G401 (cell line): ENCODE measurements at places on chromosomes 4 and X. TPM values are rescaled to one million over a fixed set of nuclear protein-coding genes. Genes with fewer than 3 reads are reported as not detected.

Gene MAGEA2B
- total RNA-seq = not detected in 2 replicates

Gene HMX1
- total RNA-seq = 0.80 TPM in 1 of 2 replicates, not detected in the other

Gene SH3RF1
- total RNA-seq = not detected in 2 replicates

Gene CT45A10
- total RNA-seq = not detected in 2 replicates

Gene ARHGAP10
- total RNA-seq = 3.7 and 7.6 TPM in 2 replicates

Gene CCDC160
- total RNA-seq = 14.5 and 19.8 TPM in 2 replicates

Gene TMEM31
- total RNA-seq = not detected in 2 replicates

Gene SCML2
- total RNA-seq = 6.2 and 9.3 TPM in 2 replicates

Gene LANCL3
- total RNA-seq = not detected in 2 replicates

Gene PLAC8
- total RNA-seq = 74.0 and 106 TPM in 2 replicates

Gene CXCL9
- not detected in 2 replicates for total RNA-seq

Gene P2RY8
- total RNA-seq = under 0.01 TPM in 1 of 2 replicates, not detected in the other

DNA sequence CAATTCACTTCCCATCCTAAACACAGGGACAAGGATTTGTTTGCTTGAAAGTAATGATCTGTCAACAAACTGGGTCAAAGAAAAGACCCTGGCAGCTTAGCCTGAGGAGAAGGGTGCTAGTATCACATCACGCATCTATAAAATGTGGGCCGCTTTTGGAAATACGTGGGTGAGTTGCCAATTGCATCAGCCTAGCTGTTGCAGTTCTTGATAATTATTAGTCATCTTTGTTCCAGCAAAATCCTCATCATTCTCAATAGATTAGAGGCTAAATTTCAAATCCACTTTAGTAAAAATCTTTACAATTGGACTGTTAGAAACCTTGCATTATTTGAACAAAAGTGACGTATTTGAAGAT, 33.6 kb upstream of the TAPT1 start:
- no peak for DNase-seq

DNA sequence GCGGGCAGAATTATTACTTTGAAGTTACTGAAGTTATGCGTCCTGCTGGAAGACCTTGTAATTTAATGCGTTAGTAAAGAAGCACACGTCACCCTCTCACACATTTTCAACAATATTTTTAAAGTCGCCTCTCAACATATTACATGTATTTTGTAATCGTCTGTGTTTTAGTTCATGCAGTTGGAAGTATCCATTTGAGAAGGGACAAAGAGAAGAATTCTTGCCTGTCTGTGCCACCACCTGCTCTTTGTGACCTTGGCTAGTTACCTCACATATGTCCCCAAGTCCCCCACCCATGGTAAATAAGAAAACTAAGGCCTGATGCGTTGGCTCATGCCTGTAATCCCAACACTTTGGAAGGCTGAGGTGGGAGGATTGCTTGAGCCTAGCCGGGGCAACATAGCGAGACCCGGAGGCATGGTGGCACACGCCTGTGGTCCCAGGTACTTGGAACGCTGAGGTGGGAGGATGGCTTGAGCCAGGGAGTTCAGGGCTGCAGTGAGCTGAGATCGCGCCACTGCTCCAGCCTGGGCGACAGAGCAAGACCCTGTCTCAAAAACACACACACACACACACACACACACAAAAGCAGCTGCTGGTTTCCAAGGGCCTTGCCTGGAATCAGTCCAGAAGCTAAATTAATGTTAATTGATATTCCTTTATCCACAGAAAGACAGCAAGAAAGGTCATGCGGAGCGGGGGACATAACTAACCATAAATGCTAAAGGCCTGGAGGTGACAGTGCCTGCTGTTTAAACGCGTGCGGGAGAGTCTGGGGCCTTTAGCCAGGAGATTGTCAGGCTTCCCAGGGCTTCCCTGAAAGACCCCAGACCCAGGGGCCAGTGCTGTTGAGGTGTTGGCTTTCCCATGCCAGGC, 811 bp downstream of the TMEM187 start:
- no peak for DNase-seq

GRCh38 chr4:160848901-160849760, 1314.7 kb downstream of the FSTL5 start:
- DNase-seq = no peak

DNA sequence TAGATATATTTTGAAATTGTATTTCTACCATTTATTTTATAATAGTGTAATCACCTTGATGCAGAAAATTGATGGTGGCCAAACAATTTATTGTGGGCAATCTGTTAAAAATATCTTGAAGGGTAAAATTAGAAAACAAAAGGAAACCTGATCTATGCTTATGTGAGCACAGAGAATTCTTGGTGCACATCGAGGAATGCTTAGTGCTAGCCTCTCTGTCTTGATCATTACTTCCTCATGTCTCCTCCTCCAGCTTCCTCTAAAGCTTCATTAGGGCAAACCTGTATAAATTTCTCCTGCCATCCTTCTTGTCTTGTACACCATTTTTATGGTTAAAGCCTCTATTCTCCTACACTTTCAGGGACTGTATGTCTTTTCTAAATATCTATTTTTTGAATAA, 725.8 kb downstream of the RAPGEF2 start:
- no peak for DNase-seq

- no peak for DNase-seq
Observed at GRCh38 chr4:122167369-122167768, 15.2 kb downstream of the BLTP1 start.

GRCh38 chrX:37509349-37509748, 62.1 kb upstream of the LANCL3 start:
- peak; percentile 9 for DNase-seq

DNA sequence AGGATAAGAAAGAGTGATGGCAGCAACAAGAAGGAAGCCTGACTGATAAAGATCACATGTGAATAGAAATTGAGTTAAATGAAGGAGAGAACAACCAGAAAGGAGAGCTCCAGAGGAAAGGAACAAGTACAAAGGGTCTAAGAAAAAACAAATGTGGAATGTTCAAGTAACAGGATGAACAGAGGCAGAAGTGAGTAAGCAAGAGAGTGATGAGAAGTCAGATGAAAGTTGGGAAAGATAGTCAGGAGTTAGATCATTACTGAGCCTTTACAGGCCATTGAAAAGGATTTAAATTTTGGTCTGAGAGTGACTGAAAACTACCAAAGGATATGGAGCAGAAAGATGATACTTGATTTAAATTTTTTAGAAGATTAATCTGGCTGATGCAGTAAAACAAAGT, 38.1 kb downstream of the NFXL1 start:
- no peak for DNase-seq

DNA sequence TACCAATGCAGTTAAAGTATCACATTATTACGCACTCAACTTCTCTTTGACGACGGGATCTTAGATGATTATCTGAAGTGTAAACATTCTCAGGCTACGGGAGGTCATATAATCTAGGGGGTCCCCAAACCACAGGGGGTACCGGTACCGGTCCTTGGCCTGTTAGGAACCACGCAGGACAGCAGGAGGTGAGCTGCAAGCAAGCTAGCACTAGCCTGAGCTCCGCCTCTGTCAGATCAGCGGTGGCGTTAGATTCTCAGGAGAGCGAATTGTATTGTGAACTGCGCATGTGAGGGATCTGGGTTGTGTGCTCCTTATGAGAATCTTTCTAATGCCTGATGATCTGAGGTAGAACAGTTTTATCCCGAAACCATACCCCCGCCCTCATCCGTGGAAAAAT, 20.6 kb upstream of the PRR27 start:
- no peak for DNase-seq

GRCh38 chrX:20066968-20067708, 49.6 kb downstream of the MAP7D2 start:
- DNase-seq = peak; percentile 53

- no peak for DNase-seq
Observed at GRCh38 chrX:65643531-65644052, 23.9 kb upstream of the MSN start.

GRCh38 chr4:96073461-96073860, 233.6 kb downstream of the PDHA2 start:
- DNase-seq = no peak

GRCh38 chr4:152352215-152352614, 183.7 kb downstream of the FBXW7 start:
- no peak for DNase-seq

DNA sequence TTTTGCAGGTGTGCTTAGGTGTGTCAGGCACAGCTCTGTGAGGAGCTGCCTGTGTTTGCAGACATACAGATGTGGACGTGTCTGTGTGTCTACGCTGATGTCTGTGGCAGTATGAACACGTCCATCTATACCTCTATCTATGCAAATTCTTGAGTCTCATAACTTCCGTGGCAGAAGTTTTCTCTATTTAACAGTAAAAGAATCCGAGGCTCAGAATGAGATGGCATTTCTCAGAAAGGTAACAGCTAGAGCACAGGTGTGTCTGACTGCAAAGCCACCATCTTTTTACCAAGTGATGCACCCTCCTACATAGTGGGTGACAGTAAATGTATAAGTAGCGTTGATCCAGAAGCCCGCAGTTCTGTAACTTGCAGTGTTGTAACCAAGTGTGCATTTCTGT, 39.9 kb upstream of the CYP4V2 start:
- no peak for DNase-seq

GRCh38 chrX:109959356-109959871, 43.5 kb upstream of the TMEM164 start:
- DNase-seq = no peak

DNA sequence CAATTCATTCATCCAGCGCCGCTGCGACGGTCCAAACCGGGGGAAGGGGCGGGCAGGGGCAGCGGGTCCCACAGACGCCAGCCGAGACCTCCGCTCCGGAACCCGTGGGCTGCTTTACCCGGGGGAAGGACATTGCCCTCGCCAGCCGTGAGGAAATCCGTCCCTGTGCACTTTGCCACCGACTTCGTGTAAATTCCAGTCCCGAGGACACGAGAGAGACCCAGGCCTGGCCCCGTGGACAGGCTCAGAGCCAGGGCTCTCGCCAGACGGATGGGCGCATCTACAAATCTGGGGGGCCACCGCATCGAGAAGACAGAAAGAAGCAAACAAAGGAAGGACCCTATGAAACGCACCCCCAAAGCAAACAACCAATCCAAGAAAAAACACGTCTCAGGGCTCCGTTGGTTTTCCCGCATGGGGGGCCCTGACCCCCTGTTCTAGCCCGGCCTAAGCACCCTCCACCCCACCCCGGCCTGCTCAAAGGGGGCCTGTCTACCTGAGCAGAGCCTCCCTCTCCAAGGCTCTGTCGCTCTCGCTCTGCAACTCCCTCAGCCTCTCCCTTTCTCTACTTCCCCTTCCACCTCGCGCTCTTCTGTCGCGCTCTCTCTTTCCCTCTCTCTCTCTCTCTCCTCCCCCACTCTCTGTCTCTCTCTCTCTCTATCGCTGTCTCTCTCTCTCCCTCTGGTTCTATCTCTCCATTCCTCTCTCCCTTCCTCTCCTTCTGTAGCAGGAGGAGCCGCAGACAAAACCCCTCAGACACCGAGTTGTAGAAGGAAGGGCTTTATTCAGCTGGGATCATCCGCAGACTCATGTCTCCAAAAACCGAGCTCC, 11.3 kb downstream of the FRG2 start:
- no peak for DNase-seq

- no peak for DNase-seq
Observed at GRCh38 chrX:120774606-120775005, 101.1 kb downstream of the CT47B1 start.

DNA sequence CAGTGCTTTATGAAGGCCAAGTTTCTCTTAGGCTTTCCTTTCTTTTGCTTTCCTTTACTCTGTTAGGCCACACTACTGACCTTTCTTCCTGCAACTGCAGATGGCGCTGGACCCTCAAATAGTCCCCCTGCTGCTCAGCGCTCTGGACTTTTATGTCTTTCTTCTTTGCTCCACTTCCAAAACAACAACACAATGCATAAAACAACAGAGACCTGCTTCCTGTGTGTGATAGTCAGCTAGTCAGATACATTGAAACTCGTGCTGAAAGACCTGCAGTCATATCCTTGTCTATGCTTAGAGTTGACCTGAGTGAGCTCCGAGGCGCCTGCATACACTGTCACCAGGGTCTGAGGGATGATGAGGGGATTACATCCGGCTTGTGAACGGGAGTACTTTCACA, 108.9 kb upstream of the TEX13D start:
- no peak for DNase-seq

DNA sequence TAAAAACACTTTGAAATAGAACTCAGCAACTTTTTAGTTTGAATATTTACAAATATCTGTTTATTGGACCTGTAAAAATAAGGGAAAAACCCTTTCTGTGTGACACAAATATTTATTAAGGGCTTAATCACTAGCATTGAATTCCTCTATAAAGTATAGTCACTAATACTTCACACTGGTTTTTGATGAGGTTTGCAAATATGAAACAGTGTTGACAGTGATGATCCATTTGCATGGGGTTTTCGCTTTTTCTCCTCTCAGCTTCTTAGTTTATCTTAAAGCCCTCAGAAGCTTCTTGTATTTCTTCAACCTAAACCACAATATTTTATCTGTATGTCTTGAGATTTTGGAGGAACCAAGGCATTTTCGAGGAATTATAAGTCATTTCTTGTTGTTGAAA, 96.6 kb upstream of the TEX13A start:
- no peak for DNase-seq

GRCh38 chrX:100939333-100939732, 10.6 kb upstream of the XKRX start:
- DNase-seq = no peak

GRCh38 chrX:16778545-16778944, 7.7 kb upstream of the TXLNG start:
- no peak for DNase-seq

GRCh38 chr4:28776004-28776403, 1915.4 kb downstream of the STIM2 start:
- DNase-seq = no peak

GRCh38 chr4:79964400-79965211, 108.4 kb downstream of the ANTXR2 start:
- no peak for DNase-seq

DNA sequence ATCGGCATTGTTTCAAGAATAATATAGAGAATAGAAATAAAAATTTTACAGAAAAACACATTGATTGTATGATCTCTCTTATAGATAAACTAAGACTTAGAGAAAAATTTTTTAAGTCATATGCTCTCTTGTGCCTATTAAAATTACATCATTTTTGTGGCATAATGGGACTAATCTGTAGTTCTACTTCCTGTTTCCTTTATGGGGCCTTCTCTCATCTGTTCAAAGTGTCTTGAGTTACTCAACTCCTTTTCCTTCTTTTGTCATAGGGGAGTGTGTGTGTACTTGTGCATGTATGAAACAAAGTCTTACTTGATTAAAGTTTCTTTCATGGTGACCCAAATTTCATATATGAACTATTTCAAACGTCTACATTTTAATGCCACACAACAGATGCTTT, 1448.9 kb upstream of the TENM3 start:
- DNase-seq = no peak

- no peak for DNase-seq
Observed at GRCh38 chr4:29559286-29559685, 1160.9 kb upstream of the PCDH7 start.
